ENCODE measurements at places on chromosomes 5 and 9.

- DNase-seq: no peak
Measured at GRCh38 chr5:151383011-151383410, 35.7 kb upstream of the SLC36A2 start.

- DNase-seq: no peak
Measured at GRCh38 chr9:118992813-118993794, 376.1 kb downstream of the BRINP1 start.

GRCh38 chr9:129331772-129332500, 153.9 kb upstream of the IER5L start:
- no peak for DNase-seq

DNA sequence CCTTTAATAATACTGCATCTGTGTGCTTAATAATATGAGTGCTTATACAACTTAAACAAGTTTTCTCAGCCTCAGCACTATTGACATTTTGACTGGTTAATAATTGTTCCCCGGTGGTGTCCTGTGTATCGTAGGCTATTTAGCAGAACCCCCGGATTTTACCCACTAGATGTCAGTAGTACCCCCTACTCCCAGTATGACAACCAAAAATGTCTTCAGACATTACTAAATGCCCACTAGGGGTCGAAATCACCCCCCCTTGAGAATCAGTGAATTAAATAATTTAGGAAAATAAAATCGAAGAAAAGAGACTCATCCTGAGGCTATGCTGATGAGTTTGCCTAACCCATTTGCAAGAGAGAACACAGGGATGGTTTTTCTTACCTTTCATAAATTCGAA, 166.3 kb downstream of the ATP10B start:
- DNase-seq: no peak

DNA sequence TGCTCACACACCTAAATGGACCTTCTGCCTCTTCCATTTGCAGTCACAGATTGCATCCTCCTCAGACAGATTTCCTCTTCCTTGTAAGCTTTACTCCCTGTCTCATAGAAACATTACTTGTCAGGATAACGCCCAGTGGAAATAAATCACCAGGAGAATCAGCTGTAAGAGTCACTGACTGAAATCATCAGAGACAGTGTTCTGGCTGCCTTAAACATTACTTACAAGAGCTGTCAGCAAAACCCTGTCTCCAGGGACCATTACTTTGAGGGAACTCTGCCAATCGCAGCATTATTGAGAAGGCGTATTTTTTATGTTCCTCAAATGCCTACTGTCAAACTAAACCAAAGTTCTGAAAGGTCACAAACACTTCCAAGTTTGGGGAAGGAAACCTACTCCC, 5.9 kb downstream of the DPYSL3 start:
- DNase-seq: no peak

- DNase-seq: no peak
Measured at GRCh38 chr9:136230365-136230764, 15.2 kb downstream of the QSOX2 start.

DNA sequence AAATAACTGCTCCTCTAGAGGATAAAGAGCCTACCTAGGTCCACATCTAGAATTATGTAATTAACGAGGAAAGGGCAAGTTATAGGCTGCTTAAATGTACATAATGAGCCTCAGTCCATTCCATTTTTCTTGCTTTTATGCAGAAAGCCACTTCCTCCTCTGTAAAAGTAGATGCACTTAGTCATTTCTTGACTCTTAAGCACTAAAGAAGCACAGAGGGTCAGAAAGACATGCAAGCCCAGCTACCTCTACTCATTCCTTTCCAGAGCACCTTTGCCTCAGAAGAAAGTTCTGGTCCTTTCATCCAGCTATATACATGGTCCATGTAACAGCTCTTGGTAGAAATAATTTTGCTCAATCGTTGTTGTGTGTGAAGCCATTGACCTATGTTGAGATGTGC, 308.0 kb upstream of the NREP start:
- DNase-seq: no peak

GRCh38 chr9:101467690-101468089, 32.1 kb upstream of the ALDOB start:
- DNase-seq: no peak

DNA sequence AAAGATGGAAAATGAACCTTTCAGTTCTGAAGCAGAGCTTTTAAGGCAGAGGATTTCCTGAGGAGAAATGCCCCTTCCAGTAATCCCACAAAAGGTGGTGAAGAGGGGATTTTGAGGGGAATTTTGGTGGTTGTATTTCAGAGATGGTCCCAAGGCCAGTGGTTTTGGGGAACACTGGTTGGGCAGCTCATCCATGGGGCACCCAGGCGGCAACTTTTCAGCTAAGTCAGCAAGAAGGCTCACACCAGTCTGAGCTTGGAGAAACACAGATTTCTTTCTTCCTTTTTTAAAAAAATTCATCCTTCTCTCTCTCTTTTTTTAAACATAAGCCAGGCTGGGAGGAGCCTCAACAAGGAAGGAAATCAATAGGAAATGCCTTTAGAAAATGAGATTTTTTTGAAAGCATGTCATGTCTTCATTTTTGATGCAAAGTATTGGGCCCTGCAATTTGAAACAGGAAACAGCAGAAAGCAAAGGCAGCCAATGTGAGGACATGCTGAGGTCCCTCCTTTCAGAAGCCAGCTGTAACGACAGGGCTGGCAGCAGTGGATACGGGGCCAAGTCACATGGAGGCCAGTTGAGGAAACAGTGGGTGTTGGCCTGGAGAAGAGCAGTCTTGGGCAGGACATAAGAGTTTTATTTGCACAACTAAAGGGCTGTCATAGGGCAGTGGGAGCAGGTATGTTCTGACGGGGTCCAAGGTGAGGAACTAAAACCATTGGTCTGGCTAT, 155.3 kb upstream of the KLF4 start:
- DNase-seq: no peak

GRCh38 chr5:90786756-90787155, 228.2 kb downstream of the ADGRV1 start:
- no peak for DNase-seq

- no peak for DNase-seq
Measured at GRCh38 chr5:168984135-168984675, 316.7 kb downstream of the SLIT3 start.

DNA sequence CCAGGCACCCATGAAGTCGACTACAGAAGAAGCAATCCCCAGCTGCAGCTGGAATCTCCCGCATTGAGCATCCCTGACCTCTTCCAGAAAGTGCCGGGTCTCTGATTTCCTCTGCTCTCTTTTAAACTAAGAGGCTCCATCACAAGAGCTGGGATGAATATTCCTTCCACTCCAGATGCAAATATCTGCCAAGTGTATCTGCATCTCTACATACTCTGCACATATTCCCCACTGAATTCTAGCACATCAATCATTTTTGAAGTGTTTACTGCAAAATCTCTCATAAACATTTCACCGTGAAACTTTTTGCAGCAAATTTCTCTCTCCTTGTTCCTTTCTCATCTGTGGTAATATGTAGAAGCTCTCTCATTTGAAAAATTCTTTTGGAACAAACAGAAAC, 161.5 kb downstream of the GABRB2 start:
- no peak for DNase-seq

DNA sequence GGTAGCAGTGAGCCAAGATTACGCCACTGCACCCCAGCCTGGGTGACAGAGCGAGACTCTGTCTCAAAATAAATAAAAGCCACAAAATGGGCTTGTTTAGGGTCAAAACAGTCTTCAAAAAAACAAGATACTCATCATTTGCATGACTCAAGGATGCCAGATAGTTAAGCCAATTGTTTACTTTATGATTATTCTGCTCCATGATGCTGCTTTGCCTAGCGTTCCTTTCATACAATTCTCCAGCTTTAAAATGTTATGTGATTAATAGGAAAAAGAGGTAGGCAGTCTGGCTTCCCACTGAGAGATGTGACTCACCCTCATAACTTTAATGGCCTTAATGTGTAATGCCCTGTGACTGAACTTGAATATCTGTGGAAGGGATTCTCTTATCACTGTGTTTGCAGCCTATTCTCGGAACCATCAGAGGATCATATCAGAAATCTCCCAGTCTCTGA, 364.6 kb upstream of the TRPC7 start:
- peak; percentile 51 for DNase-seq

DNA sequence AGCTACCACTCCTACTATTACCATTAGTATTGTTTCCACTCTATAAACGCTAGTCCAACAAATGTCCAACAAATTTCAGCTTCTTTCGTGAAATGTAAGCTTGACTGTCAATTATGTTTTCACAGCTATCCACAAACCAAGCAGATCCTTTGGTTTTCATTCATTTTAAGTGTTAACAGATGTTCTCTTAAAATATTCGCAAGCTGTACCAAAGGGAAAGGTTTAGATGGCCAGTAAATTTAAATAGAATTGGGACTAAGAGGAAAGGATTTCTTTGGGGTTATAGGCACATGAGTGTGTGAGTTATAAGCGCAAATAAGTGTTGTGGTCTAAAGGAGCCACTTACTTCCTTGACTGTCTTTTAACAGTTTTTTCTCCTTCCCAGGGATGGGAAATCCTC, 136.8 kb upstream of the ADRA1B start:
- DNase-seq: no peak

- no peak for DNase-seq
Measured at GRCh38 chr9:127154390-127155191, 32.2 kb upstream of the ANGPTL2 start.

DNA sequence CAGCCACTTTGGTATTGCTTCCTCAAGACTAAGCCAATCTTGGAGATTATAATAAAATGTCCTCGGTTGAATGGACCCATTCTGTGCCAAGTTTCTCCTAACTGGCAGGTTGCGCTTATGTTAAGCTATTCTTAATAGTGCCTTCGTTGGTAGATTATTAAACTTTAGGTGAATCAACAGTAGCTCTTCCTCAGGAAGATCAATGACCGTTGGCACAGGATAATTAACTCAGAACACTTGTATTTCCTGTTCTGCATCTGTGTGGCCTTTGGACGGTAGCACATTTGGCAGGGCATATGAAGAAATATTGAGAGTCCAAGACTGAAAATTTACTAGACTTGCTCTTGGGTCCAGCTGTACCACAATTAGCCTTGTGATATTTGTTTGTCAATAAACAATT, 402.9 kb downstream of the MLLT3 start:
- no peak for DNase-seq
